ENCODE measurements at places on chromosomes 2 and 18. TPM values are rescaled to one million over a fixed set of nuclear protein-coding genes. Genes with fewer than 3 reads are reported as not detected.

The SALL3 gene
- not detected for total RNA-seq

The SERPINB5 gene
- not detected for total RNA-seq

The ANKRD30BL gene
- not detected for total RNA-seq

DNA sequence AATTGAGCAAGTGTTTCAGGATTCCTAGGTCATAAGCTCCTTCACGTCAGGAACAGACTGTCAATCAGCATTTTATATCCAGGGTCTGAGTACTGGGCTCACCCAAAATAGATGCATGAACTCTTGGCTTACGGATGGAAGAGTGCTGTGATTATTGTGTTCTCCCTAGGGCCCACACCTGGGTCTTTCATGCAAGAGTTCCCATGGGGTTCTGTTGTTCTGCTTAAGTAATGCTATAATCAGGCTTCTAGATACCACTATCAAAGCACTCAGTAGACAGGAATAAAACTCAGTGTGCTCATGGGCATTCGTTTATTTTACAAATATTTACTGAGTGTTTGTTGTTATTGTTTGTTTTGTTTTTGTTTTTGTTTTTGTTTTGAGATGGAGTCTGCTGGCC lies 46.4 kb upstream of the PMAIP1 start:
- H3K27me3 ChIP-seq = peaks cover 5% of the 10 kb centered on the region
- H3K36me3 ChIP-seq = no peaks in the 10 kb centered on the region
- H3K4me3 ChIP-seq = no peak overlapping the region

GRCh38 chr2:11901351-11902069 lies 155.1 kb downstream of the LPIN1 start:
- no peak overlapping the region for H3K27ac ChIP-seq
- no peaks in the 10 kb centered on the region for H3K36me3 ChIP-seq
- peaks cover 9% of the 10 kb centered on the region for H3K27me3 ChIP-seq
- no peaks in the 10 kb centered on the region for H3K4me1 ChIP-seq
- no peak for DNase-seq
- no peak overlapping the region for H3K4me3 ChIP-seq

DNA sequence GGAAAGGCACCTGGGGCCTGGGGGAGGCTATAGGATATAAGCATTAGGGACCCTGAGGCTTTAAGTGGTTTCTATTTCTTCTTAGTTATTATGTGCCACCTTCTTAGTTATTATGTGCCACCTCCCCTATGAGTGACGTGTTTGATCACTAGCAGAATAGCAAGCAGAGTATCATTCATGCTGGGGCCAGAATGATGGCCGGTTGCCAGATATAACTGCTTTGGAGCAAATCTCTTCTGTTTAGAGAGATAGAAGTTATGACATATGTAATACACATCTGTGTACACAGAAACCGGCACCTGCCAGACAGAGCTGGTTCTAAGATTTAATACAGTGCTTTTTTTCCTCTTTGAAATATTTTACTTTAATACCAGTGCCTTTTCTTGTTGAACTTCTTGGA lies 29.4 kb downstream of the LIPG start:
- H3K27ac ChIP-seq = no peak overlapping the region
- no peak for DNase-seq
- H3K4me3 ChIP-seq = no peak overlapping the region

All from activated T-helper 1 cell treated with anti-CD3 and anti-CD28 coated beads, Interleukin-12 subunit alpha, Interleukin-12 subunit beta, Interleukin-2, Interleukin-4 antibody, amounts not matched to agents 30 ng/mL and 10 ng/mL and 1 ng/mL, durations not matched to agents 14 hours and 24 hours and 36 hours (primary cell).